ENCODE measurements at places on chromosomes 11 and 22. TPM values are rescaled to one million over a fixed set of nuclear protein-coding genes. Genes with fewer than 3 reads are reported as not detected.

- DNase-seq: no peak
Observed at GRCh38 chr22:44543362-44543761, 45.3 kb upstream of the RTL6 start.

DNA sequence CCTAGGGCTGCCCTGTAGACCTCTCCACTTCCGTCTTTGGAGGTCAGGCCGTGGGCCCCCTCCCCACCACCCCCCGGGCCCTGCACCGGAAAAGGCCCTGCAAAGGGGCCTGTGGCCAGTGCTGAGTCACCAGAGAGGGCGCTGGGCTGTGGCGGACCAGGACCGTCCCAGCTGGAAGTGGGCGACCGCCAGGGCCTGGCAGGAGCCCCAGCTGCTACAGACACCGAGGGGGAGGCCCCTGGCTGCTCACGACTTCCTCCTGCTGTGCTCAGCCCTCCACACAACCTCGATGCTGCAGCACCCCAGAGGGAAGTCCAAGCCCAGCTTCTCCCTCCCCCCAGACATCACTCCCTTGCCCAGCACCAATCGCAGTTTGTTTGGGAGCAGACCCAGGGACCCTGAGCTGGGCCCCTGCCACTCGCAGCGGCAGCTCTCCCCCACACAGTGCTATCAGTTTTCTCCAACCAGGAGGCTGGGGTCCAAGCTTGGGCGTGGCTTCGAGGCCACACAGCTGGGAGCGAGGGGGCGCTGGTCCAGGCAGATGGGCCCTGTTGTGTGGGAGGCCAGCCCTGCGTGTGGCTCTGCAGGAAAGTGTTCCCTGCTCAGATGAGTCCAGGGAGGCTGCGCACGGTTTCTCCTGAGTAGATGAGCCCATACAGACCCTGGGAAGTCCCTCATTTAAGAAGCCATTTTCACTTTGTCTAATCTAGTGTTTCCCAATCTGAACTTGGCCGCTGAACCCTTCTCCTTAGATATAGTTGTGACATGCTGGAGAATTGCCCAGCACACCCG, 5.6 kb upstream of the SH3BP1 start:
- peak; percentile 92 for DNase-seq

- DNase-seq: peak; percentile 36
Observed at GRCh38 chr11:46674463-46675287, 25.7 kb downstream of the ARHGAP1 start.

DNA sequence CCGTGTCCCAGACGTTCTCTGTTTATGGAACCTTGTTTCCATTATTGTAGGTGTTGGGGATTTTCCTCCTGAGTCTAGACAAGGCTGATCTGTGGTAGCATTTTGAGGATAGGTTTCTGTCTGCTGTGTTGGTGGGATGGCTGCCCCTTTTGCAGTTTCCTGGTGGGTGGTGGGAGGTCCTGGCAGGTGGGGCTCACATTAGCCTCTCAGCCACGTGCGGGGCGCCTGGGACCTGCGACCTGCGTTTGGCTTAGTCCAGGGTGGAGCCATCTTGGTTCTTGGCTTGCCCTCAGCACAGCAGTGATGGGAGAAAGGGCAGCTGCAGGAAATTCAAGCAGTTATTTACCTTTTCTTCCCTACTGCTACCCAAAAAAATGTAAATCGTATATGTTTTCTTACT, 143.4 kb downstream of the TBC1D22A start:
- no peak for DNase-seq

- DNase-seq: no peak
Observed at GRCh38 chr22:16717699-16718558, 107.3 kb downstream of the XKR3 start.

GRCh38 chr11:107857550-107858216, 904 bp downstream of the SLC35F2 start:
- no peak for DNase-seq

DNA sequence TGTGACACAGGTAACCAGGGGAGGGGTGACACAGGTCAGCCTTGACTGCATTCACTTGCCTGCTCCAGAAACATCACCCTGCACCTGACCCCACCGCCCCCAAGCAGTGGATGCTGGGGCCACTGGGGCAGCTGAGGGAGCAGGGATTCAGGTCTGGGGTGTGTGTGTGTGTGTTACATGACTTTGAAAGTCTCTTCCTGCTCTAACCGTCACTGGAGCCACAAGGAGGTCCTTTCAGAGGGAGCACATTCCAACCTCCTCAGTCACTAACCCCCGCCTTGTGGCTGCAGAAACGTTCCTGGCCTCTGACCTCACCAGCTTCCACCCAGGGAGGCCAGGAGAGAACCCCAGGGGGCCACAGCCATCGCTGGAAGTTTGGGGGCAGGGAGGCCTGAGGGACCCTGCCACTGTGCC, 2.9 kb upstream of the FOSL1 start:
- DNase-seq: peak; percentile 84

DNA sequence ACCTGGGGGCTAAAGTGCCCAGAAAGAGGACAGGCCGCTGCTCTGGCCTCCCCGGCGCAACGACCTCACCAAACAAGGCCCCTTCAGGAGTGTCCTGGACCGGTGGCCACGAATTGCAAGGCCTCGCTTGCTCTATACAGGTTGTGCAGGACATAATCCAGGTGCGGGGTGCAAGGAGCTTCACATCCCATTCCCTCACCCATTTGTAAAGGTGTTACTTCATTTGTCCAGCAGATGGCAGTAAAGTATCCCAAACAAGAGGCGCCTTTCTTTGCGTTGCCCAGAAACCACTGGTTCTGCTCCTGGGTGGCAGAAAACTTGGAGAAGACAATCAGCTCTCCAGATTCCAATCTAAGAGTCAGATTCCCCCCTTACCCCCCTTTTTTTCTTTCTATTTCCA, 35.9 kb upstream of the PRDM11 start:
- peak; percentile 62 for DNase-seq

DNA sequence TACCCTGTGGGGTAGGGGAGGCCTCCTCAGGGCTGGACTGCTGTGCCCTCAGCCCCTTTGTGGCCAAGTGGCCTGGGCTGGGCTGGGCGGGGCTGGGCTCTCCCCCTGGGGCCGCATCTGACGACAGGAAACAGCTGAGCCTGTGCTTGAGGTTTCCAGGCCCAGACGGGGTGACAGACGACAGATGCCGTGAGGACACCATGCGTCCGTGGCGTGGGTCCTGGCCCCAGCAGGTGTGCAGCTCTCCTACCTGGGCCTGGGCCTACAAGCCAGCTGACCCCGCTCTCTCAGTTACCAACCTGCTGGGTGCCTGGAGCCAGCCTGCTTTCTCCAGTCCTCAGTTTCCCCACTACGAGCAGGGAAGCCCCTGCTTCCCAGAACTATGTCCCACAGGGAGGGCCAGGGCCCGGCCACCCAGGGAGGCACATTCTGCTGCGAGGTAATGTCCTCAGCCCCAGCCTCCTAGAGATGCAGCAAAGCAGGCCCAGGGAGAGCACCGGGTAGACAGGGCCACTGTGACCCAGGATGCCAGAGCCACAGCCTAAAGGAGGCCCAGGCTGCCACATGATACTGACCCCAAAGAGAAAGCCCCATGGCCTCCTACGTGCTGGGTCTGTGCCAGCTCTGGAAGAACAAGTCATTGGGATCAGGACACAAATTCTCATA, 181.3 kb downstream of the IGLL1 start:
- DNase-seq: no peak

GRCh38 chr22:47092896-47093311, 330.5 kb downstream of the TBC1D22A start:
- no peak for DNase-seq

DNA sequence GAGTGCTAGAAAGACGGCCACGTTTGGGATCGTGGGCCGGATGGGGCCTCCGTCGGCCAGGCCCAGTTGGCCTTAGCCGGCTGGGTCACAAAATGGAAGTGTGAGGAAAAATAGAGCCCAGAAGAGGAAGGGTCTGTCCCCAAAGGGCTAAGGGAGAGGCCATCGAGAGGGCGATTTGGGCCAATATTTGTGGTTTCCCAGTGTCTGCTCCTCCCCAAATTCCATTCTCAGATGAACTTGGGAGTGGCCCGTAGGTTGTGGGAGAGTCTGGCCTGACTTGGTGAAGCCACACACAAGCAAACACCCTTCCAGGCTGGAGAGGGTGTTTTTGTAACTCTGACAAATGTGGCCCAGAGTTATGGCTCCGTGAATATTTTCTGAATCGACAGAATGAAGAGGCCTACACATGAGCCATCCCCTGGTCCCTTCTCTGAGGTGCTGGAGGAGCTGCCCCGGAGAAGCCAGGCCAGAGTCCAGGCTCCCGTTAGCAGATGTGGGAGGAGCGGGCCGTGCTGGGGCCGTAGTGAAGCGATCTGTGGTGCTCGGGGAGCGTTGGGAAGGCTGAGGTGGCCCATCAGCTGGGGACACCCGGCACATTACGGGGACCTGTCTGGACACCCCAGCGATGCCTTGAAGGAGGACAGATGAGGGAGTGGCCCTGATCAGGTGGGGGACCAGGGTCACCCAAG, 73.5 kb upstream of the PPARA start:
- DNase-seq: no peak

GRCh38 chr11:100525197-100525596, 161.9 kb upstream of the ARHGAP42 start:
- no peak for DNase-seq

DNA sequence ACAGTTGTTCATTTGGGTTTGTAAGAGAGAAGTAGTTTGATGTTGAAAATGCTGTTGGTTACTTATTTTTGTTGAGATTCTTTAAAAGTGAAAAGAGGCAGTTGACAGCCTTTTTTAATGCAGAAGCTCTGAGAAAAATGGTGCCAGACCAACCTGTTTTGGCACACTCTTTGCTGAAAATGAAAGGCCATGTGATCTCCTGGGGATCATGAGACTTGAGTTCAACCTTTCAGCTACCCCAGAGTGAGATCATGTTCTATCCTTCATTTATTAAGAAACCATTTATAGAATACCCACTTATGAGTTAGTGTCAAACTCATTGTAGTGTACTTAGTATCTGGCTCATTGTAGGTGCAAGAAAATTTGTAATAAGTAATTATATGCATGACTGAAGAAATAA, 196.2 kb downstream of the MAML2 start:
- no peak for DNase-seq

Gene FJX1
- polyA plus RNA-seq: 16.8 TPM

Gene FCHSD2
- polyA plus RNA-seq: 32.2 TPM

Gene TMEM191C
- 0.47 TPM for polyA plus RNA-seq

Data from muscle of back (tissue), 13 donors.